ENCODE measurements at places on chromosomes 5 and 9.

- DNase-seq = no peak
Measured at GRCh38 chr9:135088979-135089847, 1.7 kb downstream of the OLFM1 start.

GRCh38 chr5:179953987-179954386 lies 46.3 kb upstream of the TBC1D9B start:
- DNase-seq = no peak

DNA sequence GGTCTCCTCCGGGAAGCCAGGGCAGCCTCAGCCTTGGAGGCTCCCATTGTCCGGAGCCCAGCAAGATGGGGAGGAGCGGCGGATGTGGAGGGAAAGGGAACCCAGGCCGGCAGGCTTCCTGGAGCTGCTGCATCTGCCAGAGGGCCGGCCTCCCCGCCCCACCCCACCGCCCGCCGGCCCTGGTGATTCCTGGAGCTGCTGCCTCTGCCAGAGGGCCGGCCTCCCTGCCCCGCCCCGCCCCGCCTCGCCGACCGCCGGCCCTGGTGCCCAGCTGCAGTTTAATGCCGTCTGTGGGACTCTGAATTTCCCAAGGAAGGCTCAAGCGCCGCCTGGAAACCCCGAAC lies 31.6 kb downstream of the EXD3 start:
- no peak for DNase-seq

DNA sequence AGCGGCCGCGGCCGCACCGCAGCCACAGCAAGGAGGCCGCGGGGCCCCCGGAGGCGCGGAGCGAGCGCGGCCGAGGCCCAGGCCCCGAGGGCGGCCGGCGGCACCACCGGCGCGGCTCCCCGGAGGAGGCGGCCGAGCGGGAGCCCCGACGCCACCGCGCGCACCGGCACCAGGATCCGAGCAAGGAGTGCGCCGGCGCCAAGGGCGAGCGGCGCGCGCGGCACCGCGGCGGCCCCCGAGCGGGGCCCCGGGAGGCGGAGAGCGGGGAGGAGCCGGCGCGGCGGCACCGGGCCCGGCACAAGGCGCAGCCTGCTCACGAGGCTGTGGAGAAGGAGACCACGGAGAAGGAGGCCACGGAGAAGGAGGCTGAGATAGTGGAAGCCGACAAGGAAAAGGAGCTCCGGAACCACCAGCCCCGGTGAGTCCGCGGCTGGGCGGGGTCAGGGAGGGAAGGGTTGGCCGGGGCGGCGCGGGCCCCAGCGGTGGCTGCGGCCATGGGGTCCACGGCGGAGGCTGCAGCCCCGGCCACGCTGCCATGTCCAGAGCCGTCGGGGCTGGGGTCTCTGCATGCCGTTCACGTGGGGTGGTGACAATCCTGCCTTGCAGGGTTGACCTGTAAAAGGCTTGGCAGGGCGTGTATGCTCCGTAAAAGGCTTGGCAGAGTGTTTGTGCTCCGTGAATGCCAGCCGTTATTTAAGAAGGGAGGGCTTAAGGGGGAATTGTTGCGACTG lies 146.0 kb downstream of the CACNA1B start:
- DNase-seq = no peak

DNA sequence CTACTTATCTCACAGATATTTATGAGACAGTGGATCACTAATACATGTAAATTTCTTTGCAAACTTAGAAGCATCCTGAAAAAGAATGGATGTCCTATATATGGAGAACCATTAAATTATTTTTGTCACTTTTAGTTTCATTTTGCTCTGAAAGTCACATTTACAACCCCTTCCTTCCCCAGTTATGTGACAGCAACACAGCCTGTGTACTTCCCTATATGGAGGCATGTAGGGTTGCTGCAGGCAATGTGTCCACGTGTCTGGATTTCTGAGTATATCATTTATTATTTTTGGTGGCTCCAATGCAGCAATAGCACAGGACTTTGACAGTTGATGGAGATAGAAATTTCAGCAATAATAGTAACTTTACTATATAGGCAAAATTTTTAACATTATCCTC lies 156.4 kb downstream of the ST8SIA4 start:
- DNase-seq = no peak

DNA sequence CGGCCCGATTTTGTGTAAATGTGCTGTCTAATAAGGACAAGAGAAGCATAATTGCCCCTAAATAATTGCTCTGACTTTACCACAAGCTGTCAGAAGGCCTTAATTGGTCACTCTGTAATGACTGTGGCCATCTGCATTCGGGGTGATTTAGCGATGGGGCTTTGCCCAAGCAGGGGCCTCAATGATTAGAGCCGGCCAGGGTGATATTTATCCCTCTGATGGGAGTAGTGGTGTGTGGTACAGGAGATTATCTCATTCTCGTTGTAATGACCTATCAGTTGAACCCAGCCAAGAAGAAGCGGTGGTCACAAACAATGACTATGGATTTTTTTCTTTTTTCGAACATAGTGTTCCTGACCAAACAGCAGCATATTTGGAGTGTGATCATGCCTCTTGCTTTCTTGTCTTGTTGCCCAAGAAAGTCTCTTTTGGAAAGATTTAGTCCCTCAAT lies 72.0 kb upstream of the SAP30L start:
- no peak for DNase-seq

- DNase-seq = no peak
Measured at GRCh38 chr5:111246459-111246858, 22.3 kb downstream of the CAMK4 start.

DNA sequence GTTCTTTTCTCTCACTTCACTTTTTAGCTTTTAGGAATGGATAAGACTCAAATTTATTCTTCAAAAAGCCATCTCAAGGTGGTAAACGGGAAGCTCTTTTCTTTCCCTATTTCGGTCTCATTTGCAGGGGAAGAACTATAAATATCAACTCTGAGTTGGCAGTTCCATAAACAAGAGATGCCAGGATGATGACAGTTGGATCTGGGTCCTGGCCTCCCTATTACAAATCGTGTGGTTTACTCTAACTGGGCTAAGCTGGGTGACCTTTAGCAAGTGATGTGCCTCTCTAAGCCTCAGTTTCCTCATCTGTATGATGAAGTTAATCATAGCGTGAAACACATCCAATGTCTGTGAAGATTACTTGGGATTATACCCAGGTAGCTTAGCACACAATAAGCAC lies 44.2 kb downstream of the TLE4 start:
- DNase-seq = no peak

- peak; percentile 55 for DNase-seq
Measured at GRCh38 chr5:74257645-74258313, 382.7 kb downstream of the ENC1 start.

DNA sequence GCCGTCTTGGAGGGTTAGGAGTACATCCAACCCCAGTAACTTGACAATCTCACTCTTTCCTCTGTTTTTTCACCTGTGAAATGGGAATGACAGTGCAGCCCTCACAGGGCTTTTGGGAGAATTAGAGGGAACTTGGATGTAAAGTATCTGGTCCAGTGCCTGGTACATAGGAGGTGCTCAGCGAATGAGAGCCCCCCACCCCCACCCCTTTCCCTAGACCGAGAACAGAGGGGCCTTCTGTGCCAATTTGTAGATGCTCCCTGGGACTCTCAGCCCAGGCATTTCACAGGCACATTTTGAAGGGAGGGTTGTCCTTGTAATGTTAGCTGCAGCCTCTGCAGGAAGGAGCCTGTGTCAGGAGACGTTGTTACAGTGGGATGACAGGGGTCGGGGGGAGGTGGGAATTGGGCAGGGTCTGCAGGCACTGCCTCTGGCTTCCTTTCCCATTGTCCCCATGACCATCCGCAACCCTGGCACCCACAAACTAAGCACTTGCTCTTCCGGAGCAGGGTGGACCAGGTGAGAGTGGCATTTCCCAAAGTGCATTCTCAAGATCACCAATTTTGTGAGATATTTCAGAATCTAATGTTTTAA lies 47.0 kb downstream of the AMBP start:
- no peak for DNase-seq

DNA sequence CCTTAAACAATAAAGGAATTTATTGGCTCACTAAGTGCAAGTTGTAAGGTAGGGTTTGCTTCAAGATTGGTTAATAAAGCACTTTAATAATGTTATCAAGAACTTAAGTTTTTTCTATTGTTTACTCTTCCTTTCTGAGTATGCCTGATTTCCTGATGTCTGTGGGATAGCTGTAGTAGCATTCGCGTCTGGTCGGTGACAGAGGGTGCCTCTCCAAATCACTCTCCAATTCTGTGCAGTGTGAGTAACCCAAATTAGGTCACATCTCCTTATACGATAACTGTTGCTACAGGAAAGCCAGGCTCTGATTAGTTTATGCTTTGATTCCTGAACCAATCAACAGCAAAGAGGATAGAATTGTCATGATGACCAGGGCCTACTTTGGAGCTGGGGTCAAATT lies 90.7 kb downstream of the CCDC192 start:
- no peak for DNase-seq

GRCh38 chr9:136093995-136094881 lies 851 bp downstream of the NACC2 start:
- DNase-seq = peak; percentile 79

DNA sequence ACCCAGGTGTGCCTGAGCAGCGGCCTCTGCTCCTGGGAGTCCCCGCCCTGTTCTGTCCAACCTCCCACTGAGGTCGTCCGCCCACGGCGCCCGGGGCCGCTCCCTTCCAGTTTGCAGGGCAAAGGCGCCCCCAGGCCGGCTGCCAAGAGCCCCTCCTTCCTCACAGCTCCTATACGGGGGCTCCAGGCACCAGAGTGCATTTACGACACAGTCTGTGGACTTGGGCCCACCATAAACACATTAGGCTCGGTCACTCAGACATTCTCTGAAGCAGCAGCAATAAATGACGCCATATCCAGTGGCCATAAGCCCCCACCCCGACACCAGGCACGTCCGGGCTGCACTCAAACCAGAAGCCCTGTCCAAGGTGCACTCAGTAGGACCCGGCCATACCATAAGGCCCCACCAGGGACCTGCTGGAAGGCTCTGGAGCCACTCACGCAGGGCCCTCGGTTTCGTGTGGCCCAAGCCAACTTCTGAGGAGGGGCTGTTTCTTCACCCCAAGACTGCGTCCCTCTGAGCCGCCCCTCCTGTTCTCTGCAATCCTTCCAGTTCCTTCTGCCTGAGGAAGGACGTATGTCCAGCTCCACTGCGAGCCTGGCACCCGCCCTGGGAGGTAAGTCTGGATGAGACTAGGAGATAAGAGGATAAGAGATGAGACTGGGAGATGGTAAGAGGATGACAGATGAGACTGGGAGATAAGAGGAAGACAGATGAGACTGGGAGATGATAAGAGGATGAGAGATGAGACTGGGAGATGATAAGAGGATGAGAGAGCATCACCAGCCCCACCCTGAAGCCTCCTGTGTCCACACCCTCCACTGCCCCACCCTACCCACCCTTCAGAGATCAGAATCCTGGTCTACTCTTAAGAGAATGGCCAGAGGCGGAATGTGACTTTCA lies 26.7 kb downstream of the SLC6A18 start:
- no peak for DNase-seq

DNA sequence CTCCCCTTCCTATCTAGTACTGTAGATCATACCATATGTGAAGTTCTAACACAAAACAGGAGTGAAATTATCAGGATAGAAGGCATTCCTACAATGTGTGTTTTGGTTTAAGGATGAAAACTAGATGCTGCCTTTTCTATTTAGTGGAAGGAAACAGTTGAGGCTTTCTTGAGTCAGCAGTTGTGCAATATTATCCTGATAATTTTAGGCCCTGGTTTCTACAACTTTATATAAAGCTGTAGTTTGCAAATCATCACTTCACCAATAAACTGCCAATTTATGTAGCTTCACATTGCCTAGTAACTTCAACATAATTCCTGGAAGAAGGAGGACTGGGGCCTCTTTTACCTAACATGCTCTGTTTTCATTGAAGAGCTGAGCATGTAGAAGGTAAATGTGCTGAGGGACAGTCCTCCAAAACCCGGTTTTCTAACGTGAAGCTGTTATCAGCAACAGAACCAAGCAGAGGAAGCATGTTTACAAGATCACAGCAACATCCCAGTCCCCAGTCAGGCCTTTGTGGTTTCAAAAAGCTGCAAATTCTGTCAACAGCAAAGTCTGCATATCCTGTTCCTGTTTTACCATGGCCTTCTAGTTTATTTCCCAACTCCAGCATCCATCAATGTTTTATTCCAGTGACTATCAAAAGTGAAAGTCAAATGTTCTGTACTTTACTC lies 513.4 kb upstream of the MEF2C start:
- DNase-seq = no peak

DNA sequence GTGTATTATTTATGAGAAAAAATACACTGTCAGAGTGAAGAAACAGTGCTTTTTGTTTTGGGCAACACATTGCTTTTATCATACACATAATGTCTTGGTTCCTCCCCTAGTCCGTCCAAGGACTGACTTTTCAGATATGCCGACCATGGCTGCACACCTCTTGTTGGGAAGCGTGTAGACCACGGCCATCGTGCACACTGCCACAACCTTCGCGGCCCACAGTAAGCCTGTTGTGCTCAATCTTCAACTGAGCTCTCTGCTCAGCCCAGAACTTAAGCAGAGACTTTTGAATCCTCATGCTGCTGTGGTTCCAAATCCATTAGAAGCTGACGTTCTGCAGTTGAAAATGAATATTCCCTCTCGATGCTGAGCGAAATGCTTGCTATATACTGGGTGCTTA lies 157.6 kb upstream of the IRX2 start:
- DNase-seq = no peak

DNA sequence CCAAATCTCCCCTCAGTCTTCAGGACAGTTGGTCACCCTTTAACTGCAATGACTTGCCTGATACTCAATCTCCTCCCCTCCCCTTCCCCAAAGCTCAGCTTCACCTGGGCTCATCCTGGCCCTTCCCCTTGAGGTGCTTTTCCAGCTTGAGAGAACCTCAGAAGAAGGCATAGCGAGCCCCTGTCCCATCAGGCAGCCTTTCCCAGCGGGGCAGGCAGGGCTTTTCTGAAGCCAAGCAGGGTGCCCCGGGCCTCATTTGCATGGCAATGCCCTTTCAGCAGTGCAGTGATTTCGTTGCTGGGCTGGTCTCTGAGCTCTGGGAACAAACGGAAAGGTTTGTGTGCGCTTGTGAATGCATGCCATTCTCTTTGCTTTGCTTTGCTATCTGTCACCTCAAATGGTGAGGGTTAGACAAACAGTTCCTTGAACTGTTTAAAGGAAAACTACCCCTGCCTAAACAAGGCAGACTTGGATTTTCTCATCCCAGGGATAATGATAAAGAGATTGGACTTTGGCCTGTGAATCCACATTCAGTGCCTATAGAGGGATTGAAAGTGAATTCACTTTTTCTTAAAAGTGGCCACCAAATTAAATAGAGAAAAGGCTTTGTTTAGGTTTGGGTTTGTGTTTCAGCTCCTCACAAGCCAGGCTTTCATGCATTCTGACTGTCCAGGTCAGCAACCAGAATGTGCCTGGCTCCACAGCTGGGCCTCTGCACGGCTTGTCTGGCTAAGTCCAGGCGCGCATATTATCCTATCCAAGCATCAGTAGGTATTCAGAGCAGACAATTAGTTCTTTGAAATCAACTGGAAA lies 165.3 kb downstream of the ZNF608 start:
- peak; percentile 13 for DNase-seq

DNA sequence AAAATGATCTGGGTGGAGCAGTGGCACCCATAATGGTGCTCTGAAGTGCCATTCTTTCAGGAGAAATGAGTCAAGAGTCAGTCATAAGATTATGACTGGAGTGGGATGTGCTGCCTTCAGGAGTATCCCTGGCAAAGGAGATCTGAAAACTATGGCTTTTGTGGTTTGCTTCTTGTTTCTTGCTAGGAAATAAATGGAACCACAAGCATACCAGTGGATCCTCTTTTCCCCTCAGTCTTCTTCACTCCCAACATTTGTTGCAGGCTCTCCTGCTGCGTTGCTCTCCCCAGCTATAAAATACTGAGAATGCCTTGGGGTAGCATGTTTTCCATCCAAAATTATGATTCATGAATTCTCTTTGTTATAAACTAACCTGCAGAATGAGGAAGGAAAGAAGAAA lies 199.1 kb downstream of the NNT start:
- peak; percentile 40 for DNase-seq

- peak; percentile 92 for DNase-seq
Measured at GRCh38 chr9:118929287-118929686, 439.9 kb downstream of the BRINP1 start.
